ENCODE measurements at places on chromosomes 2 and 18.

- DNase-seq = no peak
Measured at GRCh38 chr2:202064171-202064880, 8.7 kb upstream of the KIAA2012 start.

GRCh38 chr2:223102040-223102400, 50.0 kb downstream of the KCNE4 start:
- DNase-seq = no peak

DNA sequence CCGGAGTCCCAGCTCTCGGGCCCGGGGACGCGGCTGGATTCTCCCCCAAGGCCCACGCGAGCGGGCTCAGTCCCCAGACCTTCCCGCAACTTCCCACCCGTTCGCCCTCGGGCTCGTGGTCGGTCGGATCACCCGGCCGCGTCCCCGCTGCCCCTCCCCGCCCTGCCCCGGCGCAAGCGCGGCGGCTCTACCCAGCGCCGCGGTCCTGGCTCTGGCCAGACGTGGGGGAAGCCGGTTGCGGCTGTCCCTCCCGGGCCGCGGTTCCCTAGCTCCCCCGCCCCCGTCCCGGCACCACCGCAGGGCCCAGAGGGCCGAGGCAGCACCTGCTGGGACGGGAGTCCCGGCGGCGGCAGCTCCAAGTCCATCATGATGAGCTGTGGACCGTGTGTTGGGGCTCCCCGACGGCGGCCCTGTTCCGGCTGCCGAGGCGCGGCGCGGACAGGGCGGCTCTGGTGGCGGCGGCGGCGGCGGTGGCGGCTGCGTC, 276 bp downstream of the NFE2L2 start:
- no peak for DNase-seq

GRCh38 chr2:239055756-239056493, 208.0 kb downstream of the TWIST2 start:
- peak; percentile 66 for DNase-seq

DNA sequence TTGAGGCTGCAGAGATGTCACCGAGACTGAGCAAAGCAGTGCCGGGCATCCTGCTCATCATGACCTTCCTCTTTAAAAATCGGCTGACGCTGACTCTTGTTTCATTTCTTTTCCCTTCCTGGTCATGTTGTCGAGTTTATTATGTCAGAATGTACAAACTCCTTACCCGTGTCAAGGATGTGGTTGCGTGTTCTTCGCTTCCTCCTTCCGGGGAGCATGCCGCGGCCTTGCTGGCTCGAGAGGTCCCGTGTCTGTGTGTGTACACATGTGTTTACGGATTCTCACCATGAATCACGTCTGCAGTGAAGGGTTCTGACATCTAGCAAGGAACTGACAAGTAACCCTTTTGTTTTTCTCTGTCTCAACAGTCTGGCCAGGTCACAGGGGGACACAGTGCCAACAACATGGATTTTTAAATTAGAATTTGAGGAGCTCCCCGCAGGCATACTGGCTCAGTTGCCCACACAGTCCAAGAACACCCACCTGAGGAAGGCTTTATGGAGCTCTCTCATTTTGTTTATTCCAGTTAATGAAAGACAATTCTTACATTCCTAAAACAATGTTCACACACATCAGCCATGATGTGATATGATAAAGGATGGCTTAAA, 60.2 kb downstream of the MYT1L start:
- DNase-seq = no peak

Measured in chondrocyte (in vitro differentiated cells).